ENCODE measurements at places on chromosomes 12 and 14. TPM values are rescaled to one million over a fixed set of nuclear protein-coding genes. Genes with fewer than 3 reads are reported as not detected.

The R3HDM2 gene
- 48.8 TPM for total RNA-seq

The MFAP5 gene
- total RNA-seq: 49.3 TPM

The SLC6A15 gene
- 0.54 TPM for total RNA-seq

The L3HYPDH gene
- 37.7 TPM for total RNA-seq

The KRT8 gene
- 565 TPM for total RNA-seq

The ACOT6 gene
- total RNA-seq: not detected

The TGFB3 gene
- 29.9 TPM for total RNA-seq

The HOTAIR gene
- not detected for total RNA-seq

The LRTM2 gene
- total RNA-seq: not detected

The HRK gene
- total RNA-seq: 0.08 TPM

The GPR65 gene
- total RNA-seq: 0.49 TPM

The PPP4R4 gene
- 6.5 TPM for total RNA-seq

The IL31 gene
- total RNA-seq: not detected

The GXYLT1 gene
- total RNA-seq: 7.6 TPM

The DPPA3 gene
- not detected for total RNA-seq
